ENCODE measurements at places on chromosomes 16 and 17.
A peak's percentile ranks its signal among the peaks of the same experiment; 100 is the strongest.

DNA sequence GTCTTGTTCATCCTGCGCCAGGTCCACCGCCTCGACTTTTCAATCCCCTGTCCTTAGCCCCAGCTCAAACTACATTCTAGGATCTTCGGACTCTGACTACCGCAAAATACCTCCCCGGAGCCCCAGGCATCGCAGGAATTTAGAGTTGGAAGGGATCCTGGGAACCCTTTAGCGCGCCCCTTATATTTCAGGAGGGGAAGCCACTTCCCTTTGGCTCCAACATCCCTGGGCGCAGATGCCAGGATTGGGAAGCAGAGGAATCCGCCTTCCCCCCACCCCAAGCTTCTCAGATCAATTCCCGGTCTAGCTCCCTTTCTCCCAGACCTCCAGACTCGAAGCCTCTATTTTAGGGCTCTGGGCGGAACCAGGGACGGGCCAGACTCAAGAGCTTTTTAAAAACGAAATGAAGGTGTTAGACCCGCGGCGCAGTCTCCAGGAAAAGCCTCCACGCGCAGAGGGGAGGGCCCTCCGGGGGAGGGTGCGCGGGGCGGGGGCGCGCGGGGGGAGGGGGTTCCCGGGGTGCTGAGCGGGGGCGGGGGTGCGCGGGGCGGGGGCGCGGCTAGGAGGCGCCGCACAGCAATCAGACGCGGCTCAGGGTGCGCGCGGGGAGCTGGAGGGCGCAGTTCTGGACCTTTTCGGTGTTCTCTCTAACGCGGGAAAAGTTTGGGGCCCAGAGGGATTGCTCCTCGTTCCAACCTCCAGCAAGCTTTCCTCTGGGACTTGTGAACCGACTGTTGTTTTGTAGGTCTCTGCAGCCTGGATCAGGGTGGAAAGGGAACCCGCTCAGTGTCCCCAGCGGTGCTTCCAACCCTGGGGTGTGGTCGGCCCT lies 1.6 kb downstream of the AHSP start:
- peaks cover 10% of the 10 kb centered on the region for H3K27me3 ChIP-seq
- H3K4me3 ChIP-seq = peak overlapping the region; percentile 83
- H3K36me3 ChIP-seq = no peaks in the 10 kb centered on the region
- DNase-seq = peak; percentile 39
- peaks cover 9% of the 10 kb centered on the region for H3K4me1 ChIP-seq

- H3K27ac ChIP-seq = no peak overlapping the region
- no peaks in the 10 kb centered on the region for H3K27me3 ChIP-seq
- no peak for DNase-seq
- no peak overlapping the region for H3K4me3 ChIP-seq
- no peaks in the 10 kb centered on the region for H3K4me1 ChIP-seq
These were observed 43.4 kb downstream of the ZNF276 start for GRCh38 chr16:89764711-89765201.

DNA sequence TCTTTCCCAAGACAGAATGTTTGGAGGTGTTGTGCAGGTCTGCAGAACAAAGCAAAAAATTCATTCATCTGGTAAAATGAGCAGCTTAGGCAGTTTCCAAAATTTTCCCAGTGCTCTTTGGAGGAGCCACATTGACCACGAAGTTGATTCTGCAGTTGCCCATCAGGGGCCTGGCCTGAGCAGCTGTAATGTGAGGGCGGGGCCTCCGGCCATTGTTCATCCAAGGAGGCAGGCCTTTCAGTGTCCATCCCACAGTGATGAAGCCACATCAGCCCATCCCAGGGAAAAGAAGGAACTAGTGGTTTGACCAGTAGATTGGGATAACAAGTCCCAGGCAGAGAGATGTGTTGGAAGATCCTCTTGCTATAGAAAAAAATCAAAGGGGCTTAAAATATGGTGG lies 10.1 kb downstream of the UBFD1 start:
- DNase-seq = no peak
- H3K36me3 ChIP-seq = peaks cover 50% of the 10 kb centered on the region
- H3K27ac ChIP-seq = no peak overlapping the region
- H3K27me3 ChIP-seq = no peaks in the 10 kb centered on the region
- no peak overlapping the region for H3K4me3 ChIP-seq

GRCh38 chr17:7133916-7134315 lies 19.3 kb upstream of the ASGR2 start:
- H3K4me3 ChIP-seq = no peak overlapping the region
- H3K4me1 ChIP-seq = peaks cover 2% of the 10 kb centered on the region
- peak; percentile 77 for DNase-seq
- no peaks in the 10 kb centered on the region for H3K27me3 ChIP-seq

DNA sequence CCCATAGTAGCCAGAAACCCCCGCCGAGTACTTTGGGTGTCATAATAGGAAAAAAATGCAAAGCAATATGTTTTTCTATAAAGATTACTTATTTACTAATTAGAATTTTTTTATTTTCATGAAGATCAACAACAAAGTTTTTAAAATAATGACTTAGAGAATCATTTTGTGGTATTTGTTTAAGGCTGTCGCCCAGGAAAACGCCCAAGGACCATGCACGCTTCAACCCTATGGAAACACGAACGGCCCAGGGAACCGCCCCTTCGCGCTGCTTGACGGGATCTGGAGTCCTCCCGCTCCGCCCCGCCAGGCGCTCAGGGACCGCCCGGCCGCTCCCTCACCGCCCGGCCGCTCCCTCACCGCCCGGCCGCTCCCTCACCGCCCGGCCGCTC lies 408 bp upstream of the KPNA2 start:
- no peak overlapping the region for H3K27ac ChIP-seq
- H3K36me3 ChIP-seq = peaks cover 43% of the 10 kb centered on the region
- no peaks in the 10 kb centered on the region for H3K27me3 ChIP-seq
- H3K4me3 ChIP-seq = peak overlapping the region; percentile 97
- no peaks in the 10 kb centered on the region for H3K4me1 ChIP-seq

DNA sequence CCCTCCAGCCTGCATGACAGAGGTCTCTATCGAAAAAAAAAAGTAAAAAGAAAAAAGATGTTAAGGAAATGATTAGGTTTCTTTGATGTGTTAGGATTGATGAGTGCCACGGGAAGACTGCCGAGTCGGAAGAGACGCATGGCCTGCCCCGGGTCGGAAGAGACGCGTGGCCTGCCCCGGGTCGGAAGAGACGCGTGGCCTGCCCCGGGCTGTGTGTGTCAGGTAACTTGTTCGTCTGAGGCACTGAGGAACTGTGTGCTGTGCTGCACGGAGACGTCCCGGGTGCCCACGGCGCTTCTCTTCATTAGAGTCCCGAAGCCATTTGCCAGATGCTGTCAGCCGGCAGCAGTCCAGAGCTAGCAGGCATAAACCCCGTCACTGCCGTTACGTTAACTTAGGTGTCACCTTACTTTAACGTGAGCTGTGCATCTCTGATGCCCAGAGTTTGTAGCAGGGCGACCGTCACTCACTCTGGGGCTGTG lies 40.5 kb upstream of the FASN start:
- no peak for DNase-seq
- H3K4me3 ChIP-seq = no peak overlapping the region
- no peaks in the 10 kb centered on the region for H3K27me3 ChIP-seq
- H3K27ac ChIP-seq = no peak overlapping the region
- no peaks in the 10 kb centered on the region for H3K4me1 ChIP-seq
- H3K36me3 ChIP-seq = no peaks in the 10 kb centered on the region

DNA sequence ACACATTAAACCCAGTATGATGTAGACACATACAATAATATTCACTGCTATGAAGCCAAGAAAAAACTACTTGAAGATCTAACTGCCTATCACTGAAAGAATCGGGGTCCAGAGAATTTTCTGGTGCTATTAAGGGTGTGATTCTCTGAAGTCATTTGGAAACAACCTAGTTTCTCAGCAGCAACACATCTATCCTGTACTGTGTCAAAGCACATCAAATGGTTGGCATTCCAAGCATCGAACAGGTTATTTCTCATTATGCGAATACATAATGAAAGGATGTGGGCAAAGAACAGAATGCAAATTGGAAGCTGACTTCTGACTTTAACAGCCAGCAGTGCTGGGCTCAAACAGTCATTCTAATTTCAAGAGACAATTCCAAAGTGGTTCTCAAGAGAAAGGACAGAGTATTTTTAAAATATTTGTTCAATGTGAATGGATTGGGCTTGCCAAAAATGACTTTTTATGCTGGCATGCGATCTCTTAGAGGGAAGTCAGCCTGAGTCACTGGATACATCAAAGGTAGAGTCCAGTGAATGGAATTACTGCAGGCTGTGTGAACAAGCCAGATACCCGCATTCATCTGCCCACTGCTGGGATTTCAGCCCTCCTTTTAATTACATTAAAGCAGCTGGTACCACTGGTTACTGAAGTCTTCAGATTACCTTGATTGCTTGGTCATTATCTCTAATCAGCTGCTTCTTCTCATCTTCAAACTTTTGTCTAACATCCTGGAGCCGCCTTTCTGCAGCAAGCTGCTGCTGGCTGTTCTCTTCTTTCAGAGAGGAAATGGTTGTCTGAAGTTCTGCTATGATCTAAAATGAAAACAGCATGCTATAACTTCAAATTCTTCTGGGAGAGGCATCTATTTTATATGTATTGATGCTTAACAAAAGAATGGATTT lies 181.2 kb upstream of the AXIN2 start:
- no peaks in the 10 kb centered on the region for H3K27me3 ChIP-seq
- H3K4me1 ChIP-seq = peaks cover 2% of the 10 kb centered on the region
- H3K27ac ChIP-seq = no peak overlapping the region
- no peaks in the 10 kb centered on the region for H3K36me3 ChIP-seq

DNA sequence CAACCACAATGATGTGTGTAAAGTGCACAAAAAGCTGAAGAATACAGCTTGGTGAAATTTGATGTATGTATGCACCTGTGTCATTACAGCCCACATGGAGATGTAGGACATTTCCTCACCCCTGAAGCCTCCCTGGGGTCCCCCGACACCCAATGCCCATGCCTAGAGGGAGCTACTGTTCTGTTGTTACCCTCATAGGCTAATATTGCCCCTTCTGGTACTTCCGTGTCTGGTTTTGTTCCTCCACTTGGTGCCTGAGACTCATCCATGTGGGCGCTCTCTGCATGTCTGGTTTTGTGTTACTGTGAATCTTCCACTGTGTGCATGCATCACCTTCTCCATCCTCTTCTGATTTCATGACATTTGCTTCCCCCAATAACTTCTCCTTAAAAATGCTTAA lies 18.6 kb downstream of the TNFRSF13B start:
- no peaks in the 10 kb centered on the region for H3K4me1 ChIP-seq
- DNase-seq = no peak
- no peak overlapping the region for H3K27ac ChIP-seq
- peaks cover 7% of the 10 kb centered on the region for H3K36me3 ChIP-seq

DNA sequence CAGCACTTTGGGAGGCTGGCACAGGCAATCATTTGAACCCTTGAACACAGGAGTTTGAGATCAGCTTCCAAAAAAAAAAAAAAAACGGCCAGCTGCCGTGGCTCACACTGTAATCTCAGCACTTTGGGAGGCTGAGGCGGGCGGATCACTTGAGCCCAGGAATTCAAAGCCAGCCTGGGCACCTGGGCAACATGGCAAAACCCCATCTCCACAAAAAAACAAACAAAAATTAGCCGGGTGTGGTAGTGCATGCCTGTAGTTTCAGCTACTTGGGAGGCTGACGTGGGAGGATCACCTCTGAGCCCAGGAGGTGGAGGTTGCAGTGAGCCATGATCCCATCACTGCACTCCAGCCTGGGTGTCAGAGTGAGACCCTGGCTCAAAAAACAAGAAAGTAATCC lies 39.0 kb downstream of the GRB2 start:
- no peak overlapping the region for H3K27ac ChIP-seq
- H3K4me1 ChIP-seq = no peaks in the 10 kb centered on the region
- no peaks in the 10 kb centered on the region for H3K27me3 ChIP-seq
- no peak overlapping the region for H3K4me3 ChIP-seq

DNA sequence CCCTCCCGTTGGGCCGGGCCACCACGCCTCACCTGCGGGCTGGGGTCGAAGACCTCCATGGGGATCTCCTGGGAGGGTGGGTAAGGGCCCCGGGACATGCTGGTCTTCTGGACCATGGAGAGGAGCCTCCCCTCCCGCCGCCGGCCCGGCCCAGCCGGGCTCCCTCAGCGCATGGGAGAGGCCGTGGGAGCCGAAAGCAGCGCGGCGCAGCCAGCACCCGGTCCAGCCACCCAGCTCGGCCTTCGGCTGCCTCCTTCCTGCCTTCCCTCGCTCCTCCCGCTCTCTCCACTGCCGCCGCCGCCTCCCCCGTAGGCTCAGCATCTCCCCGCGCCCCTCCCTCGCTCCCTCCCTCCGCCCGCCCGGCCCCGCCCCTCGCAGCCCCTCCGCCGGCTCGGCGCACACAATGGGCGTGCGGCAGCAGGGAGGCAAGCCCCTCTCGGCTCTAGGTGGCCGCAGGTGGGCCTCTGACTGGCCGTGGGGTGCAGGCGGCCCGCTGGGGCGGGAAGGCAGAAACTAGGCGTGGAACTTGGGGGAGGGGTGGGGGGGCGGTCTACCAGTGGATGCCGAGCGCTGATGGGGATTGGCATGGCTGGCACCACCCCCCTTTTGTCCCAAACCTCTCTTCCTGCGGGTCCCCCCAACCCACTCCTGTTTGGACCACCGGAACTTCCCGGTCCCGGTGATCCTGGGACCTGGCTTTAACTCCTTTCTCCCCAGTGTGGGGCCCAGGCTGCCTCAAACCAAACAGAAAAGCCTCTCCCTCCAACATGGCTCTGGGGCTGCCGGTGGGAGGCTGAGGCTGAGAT lies at the start of gene CACNB1:
Gene CACNB1 (minus strand): TSS at position 290 of the 806 bp plus-strand sequence. CDS start 174 bp downstream, at position 116.
- H3K27me3 ChIP-seq = no peaks in the 10 kb centered on the region
- no peak within 1 kb of the TSS for H3K27ac ChIP-seq
- H3K36me3 ChIP-seq = peaks cover 39% of the 10 kb centered on the region

GRCh38 chr16:4830408-4830807 lies 16.7 kb downstream of the GLYR1 start:
- H3K27me3 ChIP-seq = no peaks in the 10 kb centered on the region
- peaks cover 57% of the 10 kb centered on the region for H3K36me3 ChIP-seq
- no peaks in the 10 kb centered on the region for H3K4me1 ChIP-seq
- H3K27ac ChIP-seq = no peak overlapping the region
- no peak for DNase-seq

DNA sequence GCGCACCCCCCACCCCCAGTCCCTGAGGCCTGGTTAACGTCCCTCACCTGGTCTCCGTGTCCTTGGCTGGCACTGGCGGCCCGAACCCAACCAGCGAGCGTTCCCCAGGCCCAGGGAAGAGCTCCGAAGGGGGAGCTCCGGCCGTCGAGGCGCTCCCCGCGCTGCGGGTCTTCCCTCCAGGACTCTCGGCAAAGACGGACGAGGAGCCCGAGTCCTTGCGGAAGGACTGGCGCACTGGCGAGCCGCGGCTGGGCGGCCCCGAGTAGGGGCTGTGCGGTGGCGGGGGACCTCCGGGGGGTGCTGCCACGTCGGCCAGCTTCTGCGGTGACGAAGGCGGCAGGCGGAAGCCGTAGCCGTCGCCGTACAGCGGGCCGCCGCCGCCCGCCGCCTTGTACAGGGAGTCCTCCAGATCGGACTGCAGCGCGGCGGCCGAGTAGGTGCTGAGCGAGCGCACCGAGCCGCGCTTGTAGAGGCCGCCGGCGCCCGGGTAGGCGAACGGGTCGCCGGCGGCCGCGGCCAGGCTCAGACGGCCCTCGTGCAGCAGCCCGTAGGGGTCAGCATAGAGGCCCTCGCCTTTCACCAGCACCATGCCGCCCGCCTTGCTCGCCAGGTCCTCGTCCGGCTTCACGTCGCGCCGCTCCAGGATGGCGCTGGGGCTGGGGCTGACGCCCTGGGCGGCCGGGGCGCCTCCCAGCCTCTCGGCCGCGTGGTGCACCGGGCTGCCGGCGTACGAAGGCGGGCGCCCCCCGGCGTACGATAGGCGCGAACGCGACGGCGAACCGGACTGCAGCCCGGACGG lies 44.1 kb downstream of the SRCIN1 start:
- no peaks in the 10 kb centered on the region for H3K36me3 ChIP-seq
- peak; percentile 73 for DNase-seq
- H3K27me3 ChIP-seq = peaks cover 63% of the 10 kb centered on the region
- no peak overlapping the region for H3K27ac ChIP-seq
- no peak overlapping the region for H3K4me3 ChIP-seq
